Stimulated activated CD4-positive, alpha-beta T cell treated with anti-CD3 and anti-CD28 coated beads, Interleukin-2, amount 100 ng/mL, for 48 hours (primary cell): ENCODE measurements at places on chromosomes 1 and 21.

DNA sequence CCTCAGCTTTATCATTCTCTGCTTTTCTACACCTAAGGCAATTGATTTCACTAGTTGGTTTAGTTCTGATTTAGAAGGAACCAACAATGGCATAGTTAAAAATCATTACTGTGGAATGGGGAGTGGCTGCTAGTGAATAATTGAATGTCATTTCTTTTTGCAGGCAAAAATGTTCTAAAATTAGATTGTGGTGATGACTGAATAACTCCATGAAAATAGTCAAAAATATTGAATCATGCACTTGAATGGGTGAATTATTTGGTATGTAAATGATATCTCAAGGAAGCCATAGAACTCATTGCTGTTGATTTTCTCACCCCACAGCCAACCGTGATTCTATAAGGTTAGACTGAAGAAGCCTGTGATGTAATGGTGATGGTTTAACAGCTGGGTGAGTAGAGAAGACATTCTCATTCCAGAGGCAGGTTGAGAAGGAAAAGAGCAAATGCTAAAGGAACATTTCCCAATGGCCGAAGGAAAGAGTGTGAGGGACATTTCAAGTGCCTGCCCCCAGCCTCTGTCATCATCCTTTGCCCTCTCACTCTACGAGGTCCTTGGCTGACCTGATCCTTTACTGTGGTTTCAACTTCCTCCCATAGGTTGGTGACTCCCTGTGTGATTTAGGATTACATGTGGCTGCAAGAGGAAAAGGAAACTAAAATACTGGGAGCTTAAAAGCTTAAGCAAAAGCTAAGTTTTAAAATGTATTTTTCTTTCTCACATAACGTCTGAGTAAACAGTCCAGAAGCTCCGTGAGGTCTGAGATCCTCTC, 12.5 kb downstream of the OVAAL start:
- DNase-seq: no peak

DNA sequence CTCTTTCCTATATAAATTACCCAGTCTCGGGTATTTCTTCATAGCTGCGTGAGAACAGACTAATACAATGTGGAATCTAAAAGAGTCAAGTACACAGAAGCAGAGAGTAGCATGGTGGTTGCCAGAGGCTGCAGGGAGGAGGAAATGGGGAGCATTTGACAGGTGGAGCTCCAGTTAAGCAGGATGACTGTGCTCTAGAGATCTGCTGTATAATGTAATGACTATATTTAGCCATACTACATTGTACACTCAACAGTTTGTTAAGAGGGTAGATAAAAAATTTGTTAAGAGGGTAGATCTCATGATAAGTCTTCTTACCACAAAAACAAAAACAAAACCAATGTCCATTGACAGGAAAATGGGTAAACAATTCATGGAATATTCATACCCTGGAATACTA, 82.1 kb downstream of the MT1HL1 start:
- no peak for DNase-seq

DNA sequence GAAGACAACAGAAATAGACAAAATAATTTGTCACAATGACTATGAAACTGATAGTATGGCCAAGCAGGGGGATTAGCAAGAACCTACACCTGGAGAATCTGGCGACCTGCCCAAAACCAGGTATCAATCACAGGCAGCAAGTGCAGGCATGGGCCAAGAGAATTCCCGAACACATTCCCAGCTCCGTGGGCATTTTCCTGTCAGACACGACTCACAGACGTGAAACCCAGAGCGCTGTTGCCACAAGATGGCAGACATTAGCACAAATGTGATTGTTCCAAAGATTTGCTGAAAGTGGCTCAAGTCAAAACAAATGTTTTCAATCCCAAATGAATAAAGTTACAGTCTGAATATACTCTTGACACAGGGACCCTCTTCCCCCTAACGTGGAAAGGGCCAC, 36.8 kb downstream of the HLCS start:
- DNase-seq: no peak

DNA sequence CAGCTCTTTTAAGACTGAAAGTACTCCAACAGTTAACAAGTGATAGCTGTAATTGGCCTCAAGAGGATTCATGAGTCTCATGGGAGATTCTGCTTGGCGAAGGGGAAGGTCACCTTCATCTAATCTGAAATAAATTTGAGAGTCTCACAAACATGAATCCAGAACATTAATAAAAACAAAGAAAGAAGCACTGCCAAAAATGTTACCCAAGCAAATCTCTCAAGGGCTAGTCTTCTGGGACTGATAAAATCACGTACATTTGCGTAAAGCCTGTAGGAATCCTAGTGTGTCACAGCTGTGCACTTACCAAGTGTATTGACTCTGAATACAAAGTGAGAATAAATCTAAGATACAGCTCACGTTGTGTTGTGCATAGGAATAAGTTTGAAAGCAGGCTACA, 21.2 kb upstream of the NUF2 start:
- no peak for DNase-seq

DNA sequence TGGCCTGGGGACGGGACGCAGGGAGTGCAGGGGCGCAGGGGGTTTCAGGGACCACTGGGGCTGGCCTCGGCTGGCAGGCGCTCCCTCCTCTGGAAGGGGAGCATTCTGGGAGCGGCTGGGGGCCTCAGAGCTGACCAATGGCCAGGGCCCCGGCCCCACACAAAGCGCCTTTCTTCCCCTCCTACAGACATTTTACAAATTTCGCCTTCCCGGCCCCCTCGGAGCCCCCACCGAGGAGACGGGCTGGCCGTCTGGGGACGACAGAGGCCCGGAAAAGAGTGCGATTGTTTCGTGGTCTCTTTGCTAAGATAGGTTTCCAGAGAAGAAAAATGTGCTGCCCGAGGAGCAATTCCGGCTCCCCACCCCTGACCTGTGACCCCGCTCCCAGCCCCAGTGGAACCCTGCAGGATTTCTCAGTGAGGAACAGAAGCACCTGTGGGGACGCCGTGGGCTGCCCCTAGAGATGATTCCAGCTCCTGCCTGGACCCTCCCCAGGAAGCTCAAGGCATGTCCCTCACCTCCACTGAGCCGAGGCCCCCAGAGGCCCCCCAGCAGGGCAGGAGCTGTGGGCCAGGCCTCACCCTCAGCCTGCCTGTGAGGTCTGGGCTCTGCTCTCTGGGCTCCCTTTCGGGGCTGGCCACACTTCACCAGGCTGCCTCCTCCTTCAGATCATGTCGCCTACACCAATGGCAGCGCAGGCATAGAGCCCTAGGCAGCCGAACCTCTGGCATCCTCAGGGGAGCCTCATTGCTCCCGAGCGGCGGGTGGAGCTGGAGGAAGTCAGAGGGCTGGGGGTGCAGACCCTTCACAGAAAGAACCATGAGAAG, 15.0 kb upstream of the PLEKHG5 start:
- DNase-seq: no peak

DNA sequence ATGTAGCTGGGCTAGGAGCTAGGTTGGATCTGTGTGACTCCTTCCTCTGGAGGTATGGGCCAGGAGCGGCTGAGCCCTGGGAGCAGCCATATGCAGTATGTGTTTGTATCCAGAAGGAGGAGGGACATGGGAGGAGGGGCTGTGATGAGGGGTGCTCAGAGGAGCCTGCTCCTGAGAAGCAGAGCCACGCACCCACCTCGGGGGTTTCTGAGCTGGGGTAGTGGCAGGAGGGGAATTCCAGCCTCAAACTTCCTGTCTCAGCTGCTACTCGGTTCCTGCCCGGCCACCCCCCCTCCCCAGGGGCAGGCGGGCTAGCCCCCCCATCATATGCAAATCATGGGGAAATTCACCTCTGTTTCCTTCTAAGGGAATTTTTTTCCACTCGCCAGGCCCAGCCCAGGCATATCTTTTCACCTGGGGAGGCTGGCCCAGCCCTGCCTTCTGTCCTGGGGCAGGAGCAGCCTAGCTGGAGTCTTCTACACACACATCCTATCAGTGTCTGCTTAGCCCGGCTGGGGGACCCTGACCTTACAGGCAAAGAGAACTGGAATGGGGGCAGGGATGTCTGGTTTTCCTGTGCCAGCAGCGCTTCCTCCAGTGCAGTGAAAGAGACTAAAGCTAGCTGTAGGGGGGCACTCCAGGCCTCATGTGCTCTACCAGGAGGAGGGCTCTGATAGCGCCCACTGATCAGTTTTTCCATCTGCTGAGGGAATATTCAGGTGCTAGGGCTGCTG, 3.0 kb downstream of the ZC3H12A start:
- peak; percentile 61 for DNase-seq

DNA sequence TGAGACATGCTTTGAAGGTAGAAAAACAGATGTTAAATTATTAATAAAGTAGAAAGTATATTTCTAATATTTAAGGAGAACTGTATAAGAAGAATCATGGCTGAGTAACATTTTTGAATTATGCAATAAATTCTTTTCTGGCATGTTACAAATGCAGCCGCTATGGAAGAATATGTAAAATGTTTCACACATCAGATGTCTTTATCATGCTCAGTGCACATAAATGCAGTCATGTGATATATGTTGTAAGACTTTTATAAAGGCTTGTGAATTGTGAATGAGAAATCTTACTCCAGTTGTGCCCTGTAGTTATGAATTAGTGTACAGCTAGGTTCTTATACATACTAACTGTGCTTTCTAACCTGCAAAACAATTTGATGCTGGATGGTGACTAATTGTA, 53.5 kb downstream of the LRRC8B start:
- DNase-seq: no peak

- DNase-seq: no peak
These were observed at the start of gene FCN3 for GRCh38 chr1:27374362-27375086. TSS of gene FCN3 (minus strand) at chr1:27374824. CDS start at chr1:27374818, 6 bp downstream.

- DNase-seq: no peak
These were observed 720 bp upstream of the BSDC1 start for GRCh38 chr1:32394890-32395432.
